ENCODE measurements at places on chromosomes 6 and 20.

DNA sequence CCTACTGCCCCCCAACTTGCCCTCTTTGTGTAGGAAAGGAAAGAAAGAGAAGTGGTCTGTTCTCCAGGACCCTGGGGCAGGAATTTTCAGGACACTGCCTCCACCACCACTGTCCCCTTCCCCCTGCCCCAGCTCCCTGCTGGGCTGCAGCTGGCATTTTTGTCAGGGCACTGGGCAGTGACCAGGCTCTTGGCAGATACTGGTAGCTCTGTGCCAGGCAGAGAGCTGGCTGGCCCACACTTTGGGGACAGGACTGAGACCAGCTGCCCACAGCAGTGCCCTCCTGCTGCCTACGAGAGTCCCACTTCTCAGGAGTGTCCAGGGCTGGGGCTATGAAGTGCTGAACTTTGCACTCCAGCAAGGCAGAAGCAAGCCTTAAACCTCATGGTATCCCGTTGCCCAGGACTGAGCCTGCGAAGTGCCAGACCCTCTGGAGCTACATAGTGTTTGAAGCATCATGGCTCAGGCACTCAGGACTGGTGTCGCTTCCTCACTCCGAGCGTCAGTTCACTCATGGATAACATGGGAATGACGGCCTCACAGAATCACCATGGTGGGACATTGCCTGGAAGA lies 19.3 kb downstream of the SLC13A3 start:
- peaks cover under 1% of the 10 kb centered on the region for H3K4me1 ChIP-seq
- no peak overlapping the region for H3K27ac ChIP-seq
- no peaks in the 10 kb centered on the region for H3K27me3 ChIP-seq
- no peak overlapping the region for H3K4me3 ChIP-seq

- no peaks in the 10 kb centered on the region for H3K36me3 ChIP-seq
- no peaks in the 10 kb centered on the region for H3K4me1 ChIP-seq
- no peak overlapping the region for H3K27ac ChIP-seq
- no peak for DNase-seq
Measured at GRCh38 chr6:22519237-22519636, 50.1 kb upstream of the HDGFL1 start.

- peaks cover 8% of the 10 kb centered on the region for H3K27me3 ChIP-seq
- peaks cover 4% of the 10 kb centered on the region for H3K36me3 ChIP-seq
- peak overlapping the region; percentile 89 for H3K4me3 ChIP-seq
- DNase-seq = no peak
Measured at GRCh38 chr20:49187330-49187850, 744 bp downstream of the STAU1 start.

GRCh38 chr6:54860739-54861138 lies 14.2 kb downstream of the FAM83B start:
- H3K36me3 ChIP-seq = no peaks in the 10 kb centered on the region
- no peaks in the 10 kb centered on the region for H3K27me3 ChIP-seq
- H3K4me3 ChIP-seq = no peak overlapping the region
- no peaks in the 10 kb centered on the region for H3K4me1 ChIP-seq
- DNase-seq = no peak

DNA sequence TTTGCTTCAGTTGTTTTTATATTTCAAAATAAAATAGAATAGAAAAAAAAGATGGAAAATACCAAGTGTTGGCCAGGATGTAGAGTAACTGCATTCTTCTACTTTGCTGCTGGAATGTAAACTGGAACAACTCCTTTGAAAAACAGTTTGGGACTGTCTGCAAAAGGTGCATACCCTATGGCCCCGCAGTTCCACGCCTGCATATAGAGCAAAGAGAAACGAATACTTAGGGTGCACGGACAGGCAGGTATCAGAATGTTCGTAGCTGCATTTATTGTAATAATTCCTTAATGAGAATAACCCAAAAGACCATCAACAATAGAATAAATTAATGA lies 603 bp upstream of the RAB23 start:
- peaks cover 5% of the 10 kb centered on the region for H3K4me1 ChIP-seq
- H3K27ac ChIP-seq = no peak overlapping the region
- H3K4me3 ChIP-seq = peak overlapping the region; percentile 97
- no peaks in the 10 kb centered on the region for H3K27me3 ChIP-seq
- no peaks in the 10 kb centered on the region for H3K36me3 ChIP-seq
- DNase-seq = no peak

Measured in glutamatergic neuron (in vitro differentiated cells).